ENCODE measurements at places on chromosomes 5 and 9. TPM values are rescaled to one million over a fixed set of nuclear protein-coding genes. Genes with fewer than 3 reads are reported as not detected.

DNA sequence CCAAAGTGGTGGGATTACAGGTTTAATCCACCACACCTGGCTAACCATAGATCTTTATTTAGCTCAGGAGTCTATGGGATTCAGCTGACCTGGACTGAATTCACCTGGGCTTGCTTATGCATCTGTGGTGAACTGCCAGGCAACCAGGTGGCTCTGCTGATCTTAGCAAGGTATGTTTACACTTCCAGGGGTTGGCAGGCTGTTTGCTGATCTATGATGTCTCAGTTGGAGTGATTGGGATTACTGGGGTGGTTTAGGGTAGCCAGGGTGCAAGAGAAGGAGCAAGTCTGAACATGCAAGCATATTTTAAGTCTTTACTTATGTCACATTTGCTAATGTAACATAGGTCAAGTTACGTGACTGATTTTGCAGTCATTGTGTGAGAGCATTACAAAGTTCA lies 63.6 kb upstream of the JAK2 start:
- DNase-seq: no peak

Gene F2RL2
- 1.9 TPM for total RNA-seq

Gene ZNF354C
- total RNA-seq: 6.9 TPM

Gene CDC20B
- 0.20 TPM for total RNA-seq

GRCh38 chr9:137026828-137027227 lies 1.2 kb downstream of the ABCA2 start:
- no peak for DNase-seq

Gene CCL21
- total RNA-seq: 30.2 TPM

Gene SEMA5A
- total RNA-seq: 29.3 TPM

DNA sequence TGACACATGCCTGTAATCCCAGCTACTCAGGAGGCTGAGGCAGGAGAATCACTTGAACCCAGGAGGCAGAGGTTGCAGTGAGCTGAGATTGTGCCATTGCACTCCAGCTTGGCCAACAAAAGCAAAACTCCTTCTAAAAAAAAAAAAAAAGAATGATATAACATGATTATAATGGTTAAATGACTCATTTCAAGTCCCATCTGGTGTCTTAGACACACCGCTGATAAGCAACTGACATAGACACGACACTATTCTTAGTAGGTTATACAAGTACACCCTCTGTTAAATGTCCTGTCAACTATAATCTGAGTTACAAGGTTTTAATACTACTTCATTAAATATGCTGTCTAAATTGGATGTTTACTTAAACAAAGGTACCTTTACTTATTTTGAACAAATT lies 405.3 kb upstream of the CLINT1 start:
- no peak for DNase-seq

GRCh38 chr9:19624519-19624918 lies 164.3 kb downstream of the SLC24A2 start:
- no peak for DNase-seq

Gene PLPPR1
- 0.29 TPM for total RNA-seq

Gene GNAQ
- 83.6 TPM for total RNA-seq

GRCh38 chr5:16600397-16600796 lies 16.4 kb downstream of the RETREG1 start:
- peak; percentile 26 for DNase-seq

- DNase-seq: no peak
These were observed 72.4 kb downstream of the ZCCHC7 start for GRCh38 chr9:37192803-37193202.

Gene PPP2R2B
- 2.6 TPM for total RNA-seq

- DNase-seq: no peak
These were observed 1504.9 kb upstream of the C9orf72 start for GRCh38 chr9:29078063-29078666.

DNA sequence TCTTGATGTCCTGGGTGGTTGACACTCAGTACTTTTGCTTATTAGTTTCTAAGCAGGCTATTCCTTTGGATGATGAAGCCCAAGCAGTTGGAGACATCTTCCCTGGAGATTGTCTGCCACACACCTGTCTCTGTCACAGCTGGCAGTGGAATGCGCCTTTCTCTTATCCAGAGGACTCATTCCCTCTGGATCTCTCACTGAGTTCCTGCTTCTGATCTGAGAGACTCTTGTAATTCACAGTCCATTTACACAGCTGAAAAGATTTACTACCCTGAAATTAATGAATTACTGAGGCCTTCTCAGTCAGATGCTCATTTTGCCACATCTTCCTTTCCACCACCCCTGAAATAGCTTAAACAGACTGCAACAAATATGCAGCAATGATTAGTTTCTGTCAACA lies 15.9 kb downstream of the TAL2 start:
- no peak for DNase-seq

- no peak for DNase-seq
These were observed 58.7 kb upstream of the RGMB start for GRCh38 chr5:98714710-98715288.

Gene TEX48
- not detected for total RNA-seq

Gene SPATA31E1
- not detected for total RNA-seq

DNA sequence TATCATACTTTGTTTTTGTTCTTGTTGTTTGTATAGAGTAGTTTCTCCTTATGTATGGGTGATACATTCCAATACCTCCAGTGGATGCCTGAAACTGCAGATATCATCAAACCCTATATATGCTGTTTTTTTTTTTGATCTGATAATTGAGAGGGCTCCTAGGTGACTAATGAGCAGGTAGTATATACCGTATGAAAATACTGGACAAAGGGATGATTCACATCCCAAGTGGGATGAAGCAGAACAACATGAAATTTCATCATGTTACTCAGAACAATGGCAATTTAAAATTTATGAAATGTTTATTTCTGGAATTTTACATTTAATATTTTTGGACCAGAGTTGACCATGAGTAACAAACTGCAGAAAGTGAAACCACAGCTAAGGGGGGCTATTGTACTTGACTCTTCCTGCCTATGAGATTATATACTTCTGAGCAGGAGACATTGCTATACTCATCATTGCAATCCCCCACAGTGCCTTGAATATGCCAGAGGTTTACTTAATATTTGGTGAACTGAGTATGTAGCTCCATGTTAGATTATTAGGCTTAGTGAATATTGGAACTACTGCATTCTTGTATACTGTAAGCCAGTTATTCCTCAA lies 258.7 kb upstream of the FBXL7 start:
- DNase-seq: no peak

Gene EIF4E1B
- not detected for total RNA-seq

DNA sequence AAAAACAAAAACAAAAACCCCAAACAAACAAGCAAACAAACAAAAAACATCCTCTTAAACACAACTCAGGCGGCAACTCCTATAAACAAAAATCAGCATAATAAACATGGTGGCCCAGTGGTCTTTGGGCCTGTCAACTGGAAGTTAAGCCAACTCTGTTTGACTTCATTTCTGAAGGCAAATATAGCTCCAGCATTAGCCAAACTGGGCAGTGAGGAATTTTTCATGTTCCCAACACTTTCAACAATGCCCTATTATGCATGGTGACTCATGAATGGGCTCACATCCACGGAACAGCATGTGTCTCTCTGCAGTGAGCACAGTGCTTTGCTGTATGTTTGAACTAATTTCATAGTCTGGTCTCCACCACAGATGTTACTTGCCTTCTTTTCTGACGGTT lies 143.9 kb upstream of the STC2 start:
- DNase-seq: peak; percentile 73

GRCh38 chr5:179139111-179139935 lies 79.2 kb downstream of the ZNF354C start:
- no peak for DNase-seq

Gene CYSRT1
- total RNA-seq: 0.78 TPM

DNA sequence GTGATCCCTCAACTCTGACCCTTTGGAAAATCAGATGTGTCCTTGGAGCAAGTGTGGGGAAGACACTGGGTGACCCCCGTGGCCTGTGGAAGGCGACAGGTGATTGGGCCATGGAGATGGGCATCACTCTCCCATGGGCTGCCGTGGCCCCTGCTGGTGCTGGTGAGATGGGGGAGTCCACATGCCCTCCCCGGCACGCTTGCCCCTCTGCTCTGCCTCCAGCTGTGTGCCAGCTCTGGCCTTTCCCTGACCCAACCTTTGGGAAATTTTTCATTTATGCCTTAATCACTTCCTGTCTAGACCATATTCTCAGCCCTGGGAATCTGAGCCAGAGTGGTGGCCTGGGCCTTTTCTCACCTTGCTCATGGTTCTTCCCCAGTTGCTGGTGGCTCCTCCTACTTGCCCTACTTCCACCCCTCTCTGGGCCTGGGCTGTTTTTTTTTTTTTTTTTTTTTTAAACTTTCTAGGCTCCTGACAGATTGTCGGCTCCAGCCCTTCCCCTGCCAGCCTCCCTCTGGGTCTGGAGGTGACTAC lies 56.6 kb downstream of the RGS3 start:
- peak; percentile 61 for DNase-seq

DNA sequence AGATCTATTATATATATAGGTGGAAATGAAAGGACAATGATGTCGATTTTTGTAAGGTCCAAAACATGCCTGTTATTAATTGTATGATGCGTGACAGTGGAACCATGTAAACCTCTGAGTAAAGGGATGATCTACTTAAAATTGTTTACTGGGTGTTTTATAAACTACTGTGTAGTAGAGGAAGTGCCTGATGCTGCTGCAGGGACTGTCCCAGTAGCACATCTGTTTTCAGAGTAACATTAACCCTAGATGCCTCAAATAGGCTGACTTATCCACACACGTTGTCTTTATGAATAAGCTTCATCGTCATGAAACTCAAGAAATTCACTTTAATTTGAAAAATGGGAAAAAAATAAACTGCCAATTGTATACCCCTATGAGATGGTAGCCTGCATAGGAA lies 1.7 kb downstream of the CAMK4 start:
- DNase-seq: no peak

Gene TMEM252
- total RNA-seq: not detected

DNA sequence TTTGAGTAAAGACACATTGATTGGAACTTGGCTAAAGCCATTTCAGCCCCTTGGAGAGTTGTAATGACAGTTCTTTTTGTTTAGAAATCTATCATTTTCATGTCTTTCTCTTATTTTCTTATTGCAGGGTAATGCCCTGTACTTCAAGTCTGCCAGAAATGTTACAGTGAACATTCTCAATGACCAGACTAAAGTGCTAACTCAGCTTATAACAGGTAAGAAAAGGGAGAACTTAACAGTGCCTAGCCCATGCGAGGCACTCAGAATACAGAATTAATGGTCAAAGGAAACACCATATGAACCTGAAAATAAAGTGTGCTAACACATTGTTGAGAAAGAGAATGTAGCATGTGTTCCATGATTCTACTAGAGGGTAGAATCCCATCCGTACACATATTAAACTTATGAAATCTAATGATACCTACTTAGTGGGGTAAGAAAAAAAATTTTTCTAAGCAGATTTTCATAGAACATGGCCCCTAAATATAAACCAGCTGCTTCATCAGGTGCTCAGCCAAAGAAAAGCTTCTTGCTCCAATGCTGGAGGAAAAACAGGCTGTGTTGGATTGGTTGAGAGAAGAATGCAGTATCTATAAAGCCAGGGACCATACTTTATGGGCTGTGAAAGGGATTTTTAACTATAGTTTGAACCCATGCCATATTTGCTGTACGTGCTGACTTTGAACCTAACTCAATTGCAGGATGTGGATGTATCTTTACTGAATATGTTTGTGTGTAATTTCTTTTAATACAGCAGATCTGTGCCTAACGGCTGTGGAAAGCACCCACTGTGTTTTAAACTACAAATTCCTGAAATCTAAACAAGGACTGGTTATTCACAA lies 260.8 kb upstream of the PPP1R2B start:
- DNase-seq: no peak

GRCh38 chr5:86917117-86917579 lies 299.4 kb downstream of the COX7C start:
- DNase-seq: peak; percentile 10

DNA sequence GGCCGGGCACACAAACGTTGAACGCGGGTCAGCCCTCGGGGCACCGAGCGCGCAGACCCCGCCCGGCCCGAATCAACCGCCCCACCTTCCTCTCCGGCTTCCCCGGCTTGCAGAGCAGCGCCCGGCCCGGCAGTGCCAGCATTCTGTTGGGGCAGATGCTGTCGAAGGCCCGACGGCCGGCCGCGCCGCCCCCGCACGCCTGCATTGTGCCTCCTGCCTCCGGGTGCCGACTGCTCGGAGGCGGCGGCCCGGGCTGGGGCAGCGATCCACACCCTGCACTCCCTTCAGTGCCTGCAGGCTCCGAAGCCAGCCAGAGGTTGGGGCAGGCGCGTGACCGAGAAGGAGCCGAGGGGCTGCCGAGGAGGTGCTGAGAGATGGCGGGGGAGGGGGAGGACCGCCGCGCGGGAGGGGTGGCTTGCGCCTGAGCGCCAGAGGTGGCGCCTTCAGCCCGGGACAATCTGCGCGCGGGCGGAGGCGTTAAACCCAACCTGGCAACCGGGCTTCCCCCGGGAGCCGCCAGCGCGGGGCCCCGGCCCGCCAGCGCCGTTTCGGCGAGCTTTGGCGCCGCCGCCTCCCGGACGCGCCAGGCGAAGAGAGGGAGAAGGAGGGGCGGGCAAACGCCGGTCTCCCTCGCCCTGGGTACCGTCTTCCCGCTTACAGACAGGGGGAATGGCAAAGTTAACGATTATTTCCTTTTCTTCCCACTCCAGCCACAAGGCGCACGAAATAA lies at the start of gene MCIDAS:
Gene MCIDAS (minus strand): TSS at position 382 of the 730 bp plus-strand sequence. CDS start 177 bp downstream, at position 205.
- DNase-seq: peak; percentile 57

Gene SLC27A4
- 50.4 TPM for total RNA-seq

DNA sequence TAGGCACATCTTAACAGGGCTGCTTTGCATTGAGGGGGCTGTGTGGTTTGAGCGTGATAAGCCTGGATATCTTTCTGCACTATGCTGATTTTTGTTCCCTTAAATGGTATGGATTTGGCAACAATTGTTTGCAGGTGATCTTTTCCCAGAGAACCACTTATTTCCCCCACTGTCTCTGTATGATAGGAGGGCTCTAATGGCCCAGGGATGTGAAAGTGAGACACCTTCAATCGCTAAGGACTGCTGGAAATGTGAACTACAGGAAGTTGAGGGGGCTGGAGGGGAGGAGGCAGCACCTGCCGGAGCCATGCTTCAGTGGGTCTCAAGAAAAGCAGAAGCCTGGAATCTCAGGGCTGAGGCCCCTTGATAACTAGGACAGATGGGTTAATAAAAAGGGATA lies 29.4 kb downstream of the SYK start:
- DNase-seq: no peak

- no peak for DNase-seq
These were observed 206.4 kb downstream of the PDZD2 start for GRCh38 chr5:31845361-31845760.

DNA sequence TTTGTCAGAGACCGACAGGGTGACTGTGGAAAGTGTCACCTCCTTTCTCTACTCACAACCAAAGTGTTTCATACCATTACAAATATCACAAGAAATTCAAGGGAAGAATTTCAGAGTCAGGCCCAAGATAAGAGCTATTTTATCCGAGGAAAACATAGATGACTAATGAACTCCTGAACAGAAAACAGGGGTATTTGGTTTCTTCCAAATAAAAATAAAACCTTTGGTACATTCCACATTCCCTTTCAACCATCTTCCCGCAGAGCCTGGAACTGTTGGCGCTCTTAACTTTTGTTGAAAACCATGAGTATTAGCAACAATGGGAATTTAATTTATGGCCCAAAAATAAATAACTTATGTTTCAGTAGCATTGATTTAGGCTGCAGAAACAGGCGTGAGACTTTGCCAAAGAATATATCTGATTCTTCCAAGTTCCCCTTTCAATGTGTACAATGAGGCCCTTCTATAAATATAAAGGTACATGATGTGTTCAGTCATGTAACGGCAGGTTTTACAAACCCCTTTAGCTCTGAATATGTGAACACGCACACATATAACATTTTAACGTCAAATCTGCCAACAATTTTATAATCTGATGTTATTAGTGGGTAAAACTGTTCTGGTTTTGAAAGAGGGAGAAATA lies 69.5 kb downstream of the RETREG1 start:
- no peak for DNase-seq

All from mucosa of gallbladder (tissue), 1 donor.